ENCODE measurements at places on chromosomes 4 and X. TPM values are rescaled to one million over a fixed set of nuclear protein-coding genes. Genes with fewer than 3 reads are reported as not detected.
A peak's percentile ranks its signal among the peaks of the same experiment; 100 is the strongest.

The HTN3 gene
- not detected for total RNA-seq

GRCh38 chr4:55503169-55503568 is 43.5 kb downstream of the CLOCK start:
- DNase-seq, result no peak
- H3K27me3 ChIP-seq, result no peaks in the 10 kb centered on the region
- H3K4me1 ChIP-seq, result no peaks in the 10 kb centered on the region
- no peak overlapping the region for H3K27ac ChIP-seq
- H3K36me3 ChIP-seq, result no peaks in the 10 kb centered on the region
- no peak overlapping the region for H3K4me3 ChIP-seq

GRCh38 chrX:65674204-65674893 is 6.9 kb downstream of the MSN start:
- no peak overlapping the region for H3K4me3 ChIP-seq
- DNase-seq, result no peak
- H3K27ac ChIP-seq, result peak overlapping the region; percentile 26
- no peaks in the 10 kb centered on the region for H3K27me3 ChIP-seq
- no peaks in the 10 kb centered on the region for H3K4me1 ChIP-seq

- DNase-seq, result no peak
- no peak overlapping the region for H3K4me3 ChIP-seq
- no peaks in the 10 kb centered on the region for H3K27me3 ChIP-seq
- no peak overlapping the region for H3K27ac ChIP-seq
- H3K4me1 ChIP-seq, result no peaks in the 10 kb centered on the region
Measured at GRCh38 chrX:129000018-129000417, 523.3 kb downstream of the SMARCA1 start.

DNA sequence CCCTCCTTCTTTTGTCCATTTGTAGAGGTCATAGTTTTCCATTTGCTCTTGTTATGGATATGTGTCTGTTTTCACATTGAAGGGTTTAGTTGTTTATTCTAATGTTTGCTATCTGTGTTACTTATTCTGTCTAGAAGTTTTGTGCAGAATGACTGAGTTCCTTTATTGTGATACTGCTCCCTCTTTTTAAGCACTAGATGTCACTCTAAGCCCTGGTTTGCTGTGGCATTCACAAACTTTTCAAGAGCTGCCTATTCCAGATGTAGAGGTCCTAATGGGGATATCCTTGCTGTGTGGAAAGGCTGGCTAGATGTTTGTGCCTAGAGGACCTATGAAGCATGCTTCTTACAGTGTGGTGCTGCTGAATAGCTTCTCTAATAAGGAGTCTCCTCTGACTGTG is 338.6 kb downstream of the SPIN4 start:
- H3K4me3 ChIP-seq, result no peak overlapping the region
- H3K27ac ChIP-seq, result no peak overlapping the region
- no peaks in the 10 kb centered on the region for H3K27me3 ChIP-seq
- DNase-seq, result no peak
- H3K4me1 ChIP-seq, result no peaks in the 10 kb centered on the region
- no peaks in the 10 kb centered on the region for H3K36me3 ChIP-seq
